ENCODE measurements at places on chromosomes 4 and X. TPM values are rescaled to one million over a fixed set of nuclear protein-coding genes. Genes with fewer than 3 reads are reported as not detected.

REPS2 gene
- 27.6 TPM for total RNA-seq

MAGEB3 gene
- total RNA-seq = not detected

HTR2C gene
- not detected for total RNA-seq

AFM gene
- total RNA-seq = 0.09 TPM

TCEAL6 gene
- total RNA-seq = not detected

All from pancreas (tissue), 10 donors.